Fibroblast of mammary gland (primary cell): ENCODE measurements at places on chromosomes 4 and X.

- peak; percentile 10 for DNase-seq
Measured at GRCh38 chr4:167282171-167282864, 48.0 kb upstream of the SPOCK3 start.

DNA sequence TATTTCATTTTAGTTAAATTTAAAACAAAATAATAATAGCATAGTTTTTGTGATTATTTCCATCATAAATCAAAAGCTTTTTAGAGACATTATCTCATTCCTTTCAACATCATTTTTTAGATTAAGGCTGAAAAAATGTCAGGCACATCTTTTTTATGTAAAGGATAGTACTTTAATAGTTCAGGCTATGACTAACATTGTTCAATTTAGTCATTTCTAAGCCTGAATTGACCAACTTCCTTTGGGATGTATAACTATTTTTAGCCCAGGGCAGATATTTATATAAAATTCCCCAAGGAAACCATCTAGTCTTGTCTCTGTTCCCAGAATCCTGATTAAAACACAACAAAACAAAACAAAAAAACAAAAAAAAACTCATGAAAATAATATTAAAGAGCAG lies 145.6 kb upstream of the PCDH18 start:
- peak; percentile 90 for DNase-seq

DNA sequence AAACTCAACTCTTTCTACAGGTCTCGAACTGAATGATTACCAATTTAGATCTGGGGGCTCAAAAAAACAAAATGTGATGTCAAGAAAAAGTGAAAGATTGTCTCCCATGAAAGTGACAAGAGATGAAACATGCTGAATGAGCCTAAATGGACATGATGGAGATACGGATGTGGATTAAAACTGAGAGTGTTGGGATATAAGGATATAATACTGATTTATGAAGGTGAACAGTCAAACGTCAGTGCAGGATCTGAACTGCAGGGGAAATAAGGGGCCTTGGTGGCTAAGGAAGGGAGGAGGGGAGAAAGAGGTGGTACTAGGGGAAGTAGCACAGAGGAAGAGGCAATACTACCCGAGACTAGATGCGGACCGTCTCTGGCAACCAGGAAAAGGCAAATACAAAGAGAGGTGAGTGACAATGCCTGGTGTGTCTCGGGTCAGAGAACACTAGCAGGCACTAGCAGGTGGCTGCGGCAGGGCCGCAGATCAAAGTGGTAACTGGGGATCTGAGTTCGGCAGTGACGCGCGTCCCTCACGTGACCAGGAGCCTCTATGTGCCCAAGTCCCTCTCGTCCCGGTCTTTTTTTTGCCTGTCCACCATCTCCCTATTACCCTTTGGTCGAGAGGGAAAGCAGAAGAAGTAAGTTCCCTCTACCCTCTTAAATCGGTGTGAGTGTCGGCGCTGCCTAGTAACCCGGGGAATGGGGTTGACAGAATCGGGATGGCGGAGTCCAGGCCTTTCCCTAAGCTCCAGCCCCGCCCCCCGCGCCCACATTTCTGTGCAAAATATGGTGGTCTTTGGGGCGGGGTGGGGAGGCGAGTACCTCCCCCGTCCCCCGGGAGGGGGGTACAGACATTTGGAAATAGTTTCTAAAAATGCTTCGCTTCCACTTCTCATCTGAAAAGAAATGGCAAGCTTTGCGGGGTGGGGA lies at the start of gene TCEAL1:
TCEAL1 (plus strand) TSS at position 590 of the 932 bp plus-strand sequence. CDS start 942 bp downstream, outside the sequence.
- peak; percentile 42 for DNase-seq

GRCh38 chr4:57665806-57666205 lies 555.6 kb upstream of the IGFBP7 start:
- DNase-seq: no peak

- DNase-seq: no peak
Measured at GRCh38 chrX:95903975-95904374, 780.7 kb upstream of the DIAPH2 start.

DNA sequence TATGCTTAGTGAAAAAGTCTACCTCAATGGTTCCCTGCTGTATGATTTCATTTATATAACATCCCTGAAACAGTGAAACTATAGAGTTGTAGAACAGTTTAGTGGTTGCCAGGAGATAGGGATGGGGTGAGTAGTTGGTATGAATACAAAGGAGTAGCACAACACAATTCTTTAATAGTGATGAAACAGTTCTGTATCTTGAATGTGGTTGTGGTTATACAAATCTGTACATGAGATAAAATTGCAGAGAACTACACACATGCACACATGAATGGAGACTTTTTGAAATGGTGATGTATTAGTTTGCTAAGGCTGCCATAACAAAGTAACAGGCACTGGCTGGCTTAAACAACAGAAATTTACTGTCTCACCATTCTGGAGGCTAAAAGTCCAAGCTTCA lies 677.1 kb downstream of the ADGRL3 start:
- DNase-seq: no peak

- DNase-seq: peak; percentile 30
Measured at GRCh38 chrX:74242050-74242449, 61.9 kb upstream of the ZCCHC13 start.

DNA sequence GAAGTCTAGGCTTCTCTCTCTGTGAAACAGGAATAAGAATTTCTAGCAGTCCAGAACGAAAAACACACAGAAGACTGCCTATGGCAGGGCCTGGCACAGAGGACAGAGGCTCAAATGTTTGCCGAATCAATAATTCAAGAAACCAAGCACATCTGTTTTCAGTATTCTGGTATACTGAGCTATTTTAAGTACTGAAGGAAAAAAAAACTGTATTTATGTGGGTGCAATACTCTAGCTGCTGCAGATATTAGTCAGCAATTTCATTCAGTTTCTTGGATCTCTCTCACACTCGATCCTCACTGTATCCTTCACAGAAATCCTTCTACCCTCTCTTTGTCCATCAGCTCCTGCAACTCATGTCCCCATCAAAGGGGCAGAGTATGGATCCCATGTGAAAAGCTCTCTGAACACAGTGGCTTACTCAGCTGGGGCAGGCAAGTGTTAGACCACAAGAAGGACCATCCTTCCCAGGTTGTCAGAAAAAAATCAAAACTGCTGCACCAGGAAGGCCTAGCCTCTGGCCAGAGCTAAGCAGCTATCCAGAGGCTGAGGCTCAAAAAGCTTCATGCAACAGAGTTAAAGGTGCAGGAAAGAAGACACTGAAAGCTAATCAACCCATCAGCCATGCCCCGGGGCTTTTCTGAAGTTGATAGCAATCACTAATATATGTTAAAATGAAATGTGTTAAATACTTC lies 9.1 kb upstream of the USO1 start:
- peak; percentile 72 for DNase-seq

DNA sequence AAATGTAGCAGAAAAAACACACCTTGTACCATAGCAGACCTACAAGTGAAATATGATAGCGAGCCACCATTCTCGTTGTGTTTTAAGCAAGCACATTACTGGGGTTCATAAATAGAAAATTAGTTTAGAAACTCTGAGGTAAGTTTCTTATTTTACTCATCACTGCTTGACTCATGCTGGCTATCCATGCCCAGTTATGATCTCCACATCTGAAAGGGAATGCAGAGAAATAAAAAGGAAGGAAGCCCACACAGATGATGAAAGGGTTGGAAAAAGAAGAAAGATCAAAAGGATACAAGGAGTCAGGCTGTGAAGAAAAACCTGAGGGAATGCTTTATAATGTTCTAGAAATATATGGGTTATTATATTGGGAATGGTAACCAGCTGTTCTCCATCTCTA lies 54.5 kb downstream of the CAMK2D start:
- peak; percentile 69 for DNase-seq

DNA sequence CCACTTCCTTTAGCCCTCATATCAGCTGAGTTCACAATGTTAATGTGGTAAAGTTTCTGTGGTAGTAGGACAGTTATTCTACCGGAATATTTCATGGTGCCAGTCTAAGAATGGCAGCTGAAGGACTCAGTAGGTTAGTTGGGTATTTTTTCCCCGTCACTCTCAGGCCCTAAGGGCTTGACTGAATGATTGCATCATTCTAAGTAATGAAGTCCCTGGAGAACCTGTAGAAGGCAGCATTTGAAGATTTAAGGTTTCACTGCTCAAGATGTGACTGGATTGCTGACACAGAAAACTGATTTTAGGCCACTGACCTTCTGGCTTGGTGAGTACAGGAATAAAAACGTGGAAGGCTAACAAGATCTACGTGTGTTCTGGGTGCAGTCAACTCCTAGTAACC lies 657.3 kb downstream of the PCDH19 start:
- DNase-seq: no peak
